ENCODE measurements at places on chromosomes 7 and 10.

- no peak for DNase-seq
These were observed 534.8 kb downstream of the AUTS2 start for GRCh38 chr7:70132852-70133690.

- no peak for DNase-seq
These were observed 3.4 kb downstream of the CDK1 start for GRCh38 chr10:60781661-60782060.

GRCh38 chr10:109987452-109988211 lies 20.2 kb upstream of the ADD3 start:
- no peak for DNase-seq

GRCh38 chr7:105618016-105618296 lies 36.7 kb upstream of the EFCAB10 start:
- DNase-seq, result no peak

DNA sequence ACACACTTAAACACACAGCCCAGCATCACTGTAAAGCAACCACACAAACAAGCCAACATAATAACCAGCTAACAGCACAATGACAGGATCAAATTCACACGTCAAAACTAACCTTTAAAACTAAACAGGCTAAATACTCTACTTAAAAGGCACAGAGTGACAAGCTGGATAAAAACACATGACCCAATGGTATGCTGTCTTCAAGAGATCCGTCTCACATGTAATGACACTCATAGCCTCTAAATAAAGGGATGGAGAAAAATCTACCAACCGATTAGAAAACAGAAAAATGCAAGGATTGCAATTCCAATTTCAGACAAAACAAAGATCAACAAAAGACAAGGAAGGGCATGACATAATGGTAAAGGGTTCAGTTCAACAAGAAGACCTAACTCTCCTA lies 17.2 kb upstream of the PRSS58 start:
- no peak for DNase-seq

- DNase-seq, result no peak
These were observed 180.1 kb downstream of the GRM3 start for GRCh38 chr7:86823769-86824168.

DNA sequence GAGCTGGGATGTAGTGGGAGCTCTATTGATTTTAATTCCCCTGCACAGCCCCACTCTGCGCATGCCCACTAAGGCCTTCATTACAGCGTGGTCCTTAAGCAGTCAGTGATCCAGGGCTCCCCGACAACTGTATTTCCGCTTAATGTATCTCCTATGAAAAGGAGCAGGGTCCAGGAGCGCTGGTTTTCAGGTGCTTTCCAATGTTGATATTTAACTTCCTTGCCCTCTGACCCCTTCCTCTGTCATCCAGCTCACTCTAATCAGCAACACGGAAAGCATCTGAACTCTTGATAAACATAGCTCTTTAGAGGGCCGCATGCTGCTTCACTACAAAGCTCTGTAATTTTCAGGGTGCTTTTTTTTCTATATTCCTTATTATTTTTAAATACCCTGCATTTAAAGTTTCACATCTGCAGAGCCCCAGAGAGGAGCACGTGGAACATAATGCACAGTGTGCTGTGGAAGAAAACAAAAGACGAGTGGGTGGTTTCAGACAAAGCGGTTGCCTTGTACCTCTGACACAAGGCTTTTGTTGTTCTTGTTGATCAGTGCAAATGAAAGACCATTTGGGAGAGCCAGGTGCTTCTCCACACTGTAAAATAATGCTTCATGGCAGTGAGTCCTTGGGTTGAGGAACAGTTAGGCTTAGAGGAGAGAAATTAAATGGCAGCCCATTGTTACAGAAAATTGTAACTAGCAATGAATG lies 465.9 kb upstream of the CELF2 start:
- no peak for DNase-seq

DNA sequence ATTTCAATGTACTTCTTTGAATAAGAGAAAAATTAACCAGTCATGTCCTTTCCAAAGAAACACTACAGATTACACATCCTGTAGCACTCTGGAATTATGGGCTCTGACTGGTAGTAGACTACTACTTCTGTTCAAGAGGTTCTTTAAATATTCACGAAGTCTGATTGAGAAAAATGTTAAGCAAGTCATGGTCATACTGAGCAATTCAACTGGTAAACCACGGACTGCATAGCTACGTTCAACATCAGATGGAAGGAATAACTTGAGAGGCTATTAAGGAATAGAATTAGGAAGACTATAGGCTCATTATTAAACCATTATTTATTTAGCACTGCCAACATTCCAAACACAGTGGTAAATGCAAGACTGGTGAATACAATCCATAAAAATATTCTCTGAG lies 160.8 kb downstream of the IMMP2L start:
- no peak for DNase-seq

DNA sequence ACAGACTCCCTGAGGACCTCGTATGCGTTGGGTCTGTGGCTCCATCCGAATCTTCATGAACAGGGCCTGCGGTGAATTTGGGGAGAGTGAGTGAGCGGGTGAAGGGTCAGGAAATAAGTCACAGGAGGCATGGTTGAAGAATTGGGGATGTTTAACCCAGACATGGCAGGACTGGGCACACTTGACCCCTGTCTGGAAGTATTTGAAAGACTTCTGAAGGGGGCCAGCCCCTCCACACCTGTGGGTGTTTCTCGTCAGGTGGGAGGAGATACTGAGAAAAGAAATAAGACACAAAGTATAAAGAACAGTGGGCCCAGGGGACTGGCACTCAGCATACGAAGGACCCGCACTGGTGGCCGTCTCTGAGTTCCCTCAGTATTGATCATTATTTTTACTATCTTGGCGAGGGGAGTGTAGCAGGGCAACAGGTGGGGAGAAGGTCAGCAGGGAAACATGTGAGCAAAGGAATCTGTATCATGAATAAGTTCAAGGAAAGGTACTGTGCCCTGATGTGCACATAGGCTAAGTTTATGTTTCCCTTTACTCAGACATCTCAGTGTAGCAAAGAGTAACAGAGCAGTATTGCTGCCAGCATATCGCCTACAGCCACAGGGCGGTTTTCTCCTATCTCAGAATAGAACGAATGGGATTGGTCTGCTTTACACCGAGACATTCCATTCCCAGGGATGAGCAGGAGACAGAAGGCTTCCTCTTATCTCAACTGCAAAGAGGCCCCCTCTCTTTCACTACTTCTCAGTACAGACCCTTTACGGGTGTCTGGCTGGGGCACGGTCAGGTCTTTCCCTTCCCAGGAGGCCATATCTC lies 38.2 kb upstream of the PFKFB3 start:
- no peak for DNase-seq

DNA sequence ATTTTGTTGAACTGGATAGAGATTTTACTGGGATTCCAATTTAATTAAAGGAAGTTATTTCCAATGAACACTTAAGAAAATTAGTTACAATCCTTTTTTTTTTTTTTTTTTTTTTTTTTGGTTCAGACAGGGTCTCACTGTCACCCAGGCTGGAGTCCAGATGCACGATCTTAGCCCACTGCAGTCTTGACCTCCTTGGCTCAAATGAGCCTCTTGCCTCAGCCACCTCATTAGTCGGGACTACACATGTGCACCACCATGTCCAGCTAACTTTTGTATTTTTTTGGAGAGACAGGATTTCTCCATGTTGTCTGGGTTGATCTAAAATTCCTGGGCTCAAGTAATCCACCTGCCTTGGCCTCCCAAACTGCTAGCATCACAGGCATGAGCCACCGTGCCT lies 2.5 kb upstream of the ARL5B start:
- DNase-seq, result no peak

GRCh38 chr10:54434782-54435181 lies 366.2 kb downstream of the PCDH15 start:
- no peak for DNase-seq

- DNase-seq, result no peak
These were observed 14.8 kb downstream of the ZNF33A start for GRCh38 chr10:38025283-38025682.

GRCh38 chr7:153444641-153445040 lies 607.6 kb upstream of the DPP6 start:
- no peak for DNase-seq

- DNase-seq, result no peak
These were observed 258.4 kb upstream of the NPVF start for GRCh38 chr7:25486656-25487055.

Data from SK-MEL-5 (cell line).